ENCODE measurements at places on chromosomes 6 and 20.

GRCh38 chr6:21918041-21918440 is 324.5 kb downstream of the SOX4 start:
- peak; percentile 70 for DNase-seq

DNA sequence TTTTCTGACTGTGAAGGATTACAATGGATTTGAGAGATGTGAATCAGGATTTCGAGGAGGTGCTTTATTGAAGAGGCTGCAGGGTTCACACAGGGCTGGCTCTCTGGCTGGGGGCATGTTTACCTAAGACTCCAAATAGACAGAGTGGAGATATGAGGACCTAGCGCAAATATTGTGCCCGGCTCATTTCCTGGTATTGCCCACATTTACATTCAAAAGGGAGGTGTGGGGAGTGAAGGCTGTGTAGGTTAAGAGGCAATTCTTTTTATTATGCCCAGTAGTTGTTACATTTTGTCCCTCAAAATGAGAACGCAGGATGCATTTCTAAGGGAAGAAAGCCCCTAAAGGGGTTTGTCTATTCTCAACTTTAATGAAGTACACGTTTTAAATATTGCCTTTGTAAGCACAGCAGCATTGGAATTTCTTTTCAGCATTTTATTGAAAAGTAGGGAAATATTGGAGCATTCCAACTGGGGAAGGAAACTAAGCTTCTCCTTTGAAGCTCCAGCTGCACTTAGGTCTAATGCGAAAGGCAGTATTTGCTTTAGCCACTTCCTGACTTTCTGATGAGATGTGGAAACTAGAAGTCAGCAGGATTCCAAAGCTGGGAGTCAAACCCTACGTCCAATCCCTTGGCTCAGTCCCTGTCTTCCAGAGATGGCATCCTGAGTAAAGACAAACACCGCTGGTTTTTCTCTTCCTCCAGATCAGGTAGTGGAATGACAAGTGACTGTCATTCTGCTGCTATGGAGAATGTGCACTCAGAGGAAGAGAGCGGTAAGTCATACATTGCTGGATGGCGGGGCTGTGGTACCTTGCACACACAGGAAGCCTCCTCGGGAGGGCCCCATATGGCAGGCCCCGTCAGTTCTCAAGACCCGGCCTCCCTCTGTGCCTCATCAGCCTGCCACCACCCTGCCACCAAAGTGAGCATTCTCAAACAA is 70.7 kb downstream of the MYB start:
- no peak for DNase-seq

- DNase-seq = no peak
Observed at GRCh38 chr6:158568549-158568948, 8.7 kb downstream of the TMEM181 start.

- DNase-seq = peak; percentile 78
Observed at GRCh38 chr6:6918216-6918983, 189.4 kb upstream of the RREB1 start.

DNA sequence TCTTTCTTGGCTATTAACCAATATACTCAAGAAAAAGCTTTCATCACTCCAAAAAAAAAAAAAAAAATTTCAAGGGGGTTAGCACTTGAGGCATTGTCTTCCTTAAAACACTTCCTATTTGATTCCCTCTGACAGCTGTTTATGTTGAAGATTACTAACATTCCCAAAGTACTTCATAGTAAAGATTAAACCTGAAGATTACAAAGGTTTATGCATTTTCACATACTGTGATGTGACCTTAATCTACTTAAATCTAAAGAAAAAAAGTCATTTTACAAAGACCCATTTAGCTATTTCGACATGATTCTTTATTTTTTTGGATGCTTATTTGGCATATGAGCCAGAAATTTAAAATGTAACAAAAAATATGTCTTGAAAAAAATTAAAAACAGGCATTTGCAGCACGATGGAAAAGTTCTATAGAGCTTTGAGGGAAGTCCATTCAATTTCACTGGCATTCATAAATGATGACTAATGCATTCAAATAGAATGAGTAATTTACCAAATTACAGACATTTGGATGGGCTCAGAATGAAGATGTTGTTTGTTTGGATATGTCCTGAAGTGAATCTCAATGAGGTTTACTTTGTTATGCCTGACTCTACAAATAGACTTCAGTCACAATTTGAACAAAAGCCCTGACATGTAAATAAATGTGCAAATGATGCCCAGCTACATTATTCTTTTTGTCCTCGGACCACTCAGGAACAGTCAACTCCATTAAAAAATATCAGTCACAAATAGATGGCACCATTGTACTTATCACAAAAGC is 674.6 kb upstream of the MARCKS start:
- peak; percentile 68 for DNase-seq

DNA sequence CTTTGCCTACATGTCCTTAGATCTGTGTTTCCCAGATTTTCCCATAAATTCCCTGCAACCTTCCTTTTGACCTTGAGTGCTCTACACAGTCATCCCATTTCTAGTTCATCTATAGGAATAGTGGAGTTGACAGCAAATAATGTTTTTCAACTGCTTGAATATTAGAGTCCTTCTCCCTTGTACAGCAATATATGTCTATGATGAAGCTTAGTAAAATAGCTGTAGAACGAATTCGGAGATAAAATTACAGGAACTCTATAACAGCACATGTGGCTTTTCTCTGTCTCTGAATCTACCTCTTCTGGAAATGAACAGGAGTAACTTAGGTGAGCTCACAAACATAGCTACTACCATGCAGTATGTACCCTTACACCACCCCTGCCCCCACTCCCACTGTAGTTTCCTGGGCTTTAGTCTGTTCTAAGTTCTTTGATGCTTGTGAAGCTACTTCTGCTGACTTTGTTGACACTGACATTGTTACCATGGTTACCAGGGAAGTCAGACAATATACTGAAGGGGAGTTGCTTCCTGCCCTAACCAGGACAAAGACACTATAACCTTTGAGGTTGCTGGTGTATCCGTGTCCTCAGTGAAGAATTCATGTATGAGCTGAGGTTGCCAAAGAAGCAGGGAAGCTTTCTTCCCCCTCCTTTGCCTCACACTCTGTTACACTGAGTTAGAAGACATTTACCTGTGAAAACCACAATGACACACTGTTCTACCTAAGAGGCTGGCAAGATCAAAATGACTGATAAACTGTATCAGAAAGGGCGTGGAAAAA is 35.8 kb upstream of the SHLD1 start:
- peak; percentile 33 for DNase-seq

DNA sequence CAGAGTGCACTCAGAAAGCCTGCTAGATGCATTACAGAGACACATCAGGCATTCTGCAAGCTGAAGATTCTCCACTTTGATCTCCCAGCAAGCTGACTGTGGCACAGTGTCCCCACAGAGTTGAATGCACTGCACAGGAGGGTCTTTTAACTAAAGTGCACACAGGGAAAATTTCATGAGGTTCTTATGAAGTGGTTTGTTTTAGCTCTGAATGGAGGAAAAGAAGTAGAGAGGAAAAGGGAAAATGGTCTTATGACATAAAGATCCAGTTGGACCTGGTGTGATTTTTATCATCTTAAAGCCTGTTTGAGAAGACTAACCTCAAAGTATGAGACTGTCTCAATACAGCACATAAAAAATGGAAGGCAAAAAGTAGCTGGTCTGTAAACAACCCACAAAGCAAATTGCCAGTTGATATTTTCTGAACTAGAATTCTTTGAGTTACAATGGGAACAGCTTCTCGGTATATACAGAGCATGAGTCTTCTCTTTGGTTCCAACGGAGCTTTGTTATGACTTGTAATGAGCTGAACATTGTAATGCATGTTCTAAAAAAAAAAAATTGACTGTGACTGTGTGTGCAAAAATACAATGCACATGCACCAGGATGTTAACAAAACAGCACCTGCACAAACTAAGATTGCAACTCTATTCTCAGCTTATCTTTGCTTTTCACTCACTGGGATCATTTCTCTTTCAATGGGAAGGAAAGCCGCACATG is 383.0 kb upstream of the ID4 start:
- no peak for DNase-seq

DNA sequence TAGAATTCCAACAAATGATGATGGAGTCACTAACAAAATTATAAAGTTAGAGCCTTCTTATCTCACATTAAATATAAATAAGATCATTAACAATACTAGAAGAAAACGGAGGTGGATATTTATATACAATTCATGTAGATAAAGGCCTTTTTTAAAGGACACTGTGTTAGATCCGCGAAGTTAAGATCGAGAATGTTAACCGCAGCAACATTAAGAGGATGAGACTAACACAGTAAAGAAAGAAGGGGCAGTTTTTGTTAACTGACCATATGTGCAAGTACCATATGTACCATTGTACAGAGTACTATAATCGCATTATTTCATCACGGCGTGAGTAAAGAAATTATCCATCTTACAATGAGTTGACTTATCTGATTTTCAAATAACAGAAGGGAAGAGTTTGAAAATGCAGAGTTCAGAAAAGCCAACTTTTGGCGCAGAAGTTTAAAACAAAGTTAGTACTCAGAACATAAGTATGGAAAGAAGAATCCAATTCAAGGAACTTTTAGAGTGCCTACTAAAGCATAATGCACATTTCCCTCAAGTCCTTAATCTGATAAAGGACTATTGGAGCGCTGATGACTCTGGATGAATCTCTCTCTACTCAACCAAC is 1.4 kb downstream of the FBXL4 start:
- DNase-seq = no peak

GRCh38 chr20:52083627-52084232 is 107.8 kb downstream of the ZFP64 start:
- DNase-seq = peak; percentile 81

DNA sequence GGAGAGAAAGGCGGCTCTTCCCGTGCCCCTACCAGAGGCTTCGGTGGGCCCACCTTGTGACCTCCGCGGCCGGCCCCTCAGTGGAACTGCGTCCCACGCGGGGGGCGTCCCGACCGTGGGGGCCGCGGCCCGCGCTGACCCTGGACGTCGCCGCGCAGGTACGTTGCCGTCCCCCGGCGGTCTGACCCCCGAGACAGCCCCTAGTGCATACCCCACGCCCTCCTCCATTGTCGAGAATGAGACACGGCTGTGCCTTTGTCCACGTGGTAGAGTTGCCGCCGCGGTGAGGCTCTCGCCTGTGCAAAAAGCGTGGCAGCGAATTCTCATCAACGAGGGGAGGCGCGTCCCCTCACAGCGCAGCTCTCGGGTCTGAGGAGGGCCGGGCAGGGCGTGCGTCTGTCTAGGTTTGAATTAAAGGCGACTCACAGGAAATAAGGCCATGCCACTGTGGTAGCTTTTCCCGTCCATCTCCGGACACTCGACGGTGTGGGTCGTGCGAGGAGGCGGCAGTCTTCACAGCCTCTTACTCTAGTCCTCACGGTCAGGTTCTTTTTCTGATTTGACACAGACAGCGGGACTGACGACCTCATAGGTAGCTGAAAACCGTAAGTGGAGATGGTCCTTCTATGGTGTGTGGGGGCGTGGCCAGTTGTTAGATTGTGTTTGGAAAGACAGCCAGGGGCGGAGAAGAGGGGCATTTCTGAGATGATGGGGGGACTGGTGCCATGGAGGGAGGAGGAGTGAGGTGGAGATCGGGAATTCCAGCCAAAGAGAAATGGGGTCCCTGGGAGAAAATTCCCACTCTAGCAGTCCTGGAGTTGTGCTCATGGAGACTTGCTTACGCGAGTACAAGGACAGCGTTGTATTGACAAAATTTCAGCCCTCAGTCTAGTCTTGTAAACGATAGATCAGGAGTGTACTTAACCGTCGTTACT is 580 bp downstream of the NXT1 start:
- peak; percentile 73 for DNase-seq

Measured in tongue (tissue), 3 donors.